ENCODE measurements at places on chromosomes 7 and 10. TPM values are rescaled to one million over a fixed set of nuclear protein-coding genes. Genes with fewer than 3 reads are reported as not detected.

DNA sequence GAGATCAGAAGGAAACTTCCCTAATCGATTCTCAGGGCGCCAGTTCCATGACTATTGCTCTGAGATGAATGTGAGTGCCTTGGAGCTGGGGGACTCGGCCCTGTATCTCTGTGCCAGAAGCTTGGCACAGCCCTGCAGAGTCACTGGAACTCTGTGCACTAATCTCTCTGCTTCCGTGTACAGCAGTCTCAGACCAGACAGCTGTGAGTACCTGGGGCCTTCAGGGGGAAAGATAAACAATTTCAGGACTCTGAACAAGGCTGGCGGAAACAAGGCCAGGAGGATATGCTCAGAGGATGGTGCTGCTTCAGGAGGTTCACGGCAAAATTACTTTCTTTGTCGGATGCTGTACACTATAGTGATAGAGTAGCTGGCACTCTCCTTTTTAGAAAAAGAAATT lies 131.7 kb upstream of the PRSS58 start:
- DNase-seq, result no peak

Gene CAV1
- total RNA-seq, result 194 TPM

- DNase-seq, result no peak
Observed at GRCh38 chr10:121831777-121832176, 96.1 kb downstream of the ATE1 start.

- DNase-seq, result no peak
Observed at GRCh38 chr7:2237109-2237602, 4.4 kb upstream of the MAD1L1 start.

- DNase-seq, result no peak
Observed at GRCh38 chr7:124263232-124263827, 230.5 kb upstream of the TMEM229A start.

DNA sequence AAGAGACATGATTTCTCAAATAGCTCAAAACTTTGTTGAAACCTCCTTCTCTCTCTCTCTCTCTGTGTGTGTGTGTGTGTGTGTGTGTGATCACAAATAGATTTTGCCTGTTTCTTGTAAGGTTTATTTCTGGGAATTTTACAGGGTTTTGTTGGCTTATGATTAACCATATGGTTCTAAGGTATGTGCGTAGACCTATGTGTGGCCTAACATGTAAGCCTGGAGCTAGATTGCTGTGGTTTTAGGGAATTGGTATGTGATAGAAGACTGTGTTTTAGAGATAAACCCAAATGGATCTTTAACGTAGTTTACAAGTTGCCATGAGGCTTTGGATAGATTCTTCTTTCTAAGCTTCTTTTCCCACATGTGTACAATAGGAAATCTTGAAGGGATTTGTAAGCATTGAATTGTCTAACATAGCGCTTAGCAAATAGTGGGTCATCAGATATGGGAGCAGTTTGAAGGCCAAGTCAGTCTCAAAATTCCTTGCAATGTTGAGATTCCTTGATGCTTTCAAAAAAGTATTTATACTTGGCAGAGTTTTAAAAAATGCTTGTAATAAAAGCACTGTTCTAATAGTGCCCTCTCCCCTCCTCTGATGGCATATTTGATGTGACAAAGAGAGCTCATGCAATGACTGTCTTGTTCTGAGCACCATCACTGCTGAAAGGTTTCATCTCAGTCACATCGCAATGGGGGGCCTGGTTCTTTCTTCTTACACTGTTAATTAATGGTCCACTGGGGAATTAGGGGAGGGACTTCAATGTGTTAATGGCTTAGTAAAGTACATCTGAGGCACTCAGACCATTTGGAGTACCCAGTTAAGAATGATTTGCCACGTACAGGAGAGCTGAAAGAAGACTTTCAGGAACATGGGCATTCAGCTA lies 118.2 kb downstream of the SNX10 start:
- no peak for DNase-seq

GRCh38 chr10:48899781-48900180 lies 39.9 kb downstream of the LRRC18 start:
- no peak for DNase-seq

DNA sequence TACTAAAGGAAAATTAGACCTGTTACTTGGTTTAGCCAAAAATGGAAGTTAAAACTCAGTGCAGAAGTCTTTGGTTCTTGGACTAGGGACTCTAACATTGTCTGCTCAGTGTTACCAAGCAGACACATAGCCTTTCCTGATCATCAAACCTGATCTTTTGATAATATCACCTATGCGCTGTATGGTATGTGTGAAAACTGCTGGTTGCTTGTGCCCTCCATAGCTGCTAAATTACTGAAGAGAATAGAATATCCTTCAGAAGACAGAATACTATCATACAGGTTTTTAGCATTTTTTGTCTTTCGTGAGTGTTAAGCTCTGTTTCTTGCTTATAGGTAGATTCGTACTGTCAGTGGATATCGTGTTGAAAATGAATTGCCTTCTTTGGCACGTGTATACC lies 68.7 kb downstream of the ST7 start:
- DNase-seq, result no peak

DNA sequence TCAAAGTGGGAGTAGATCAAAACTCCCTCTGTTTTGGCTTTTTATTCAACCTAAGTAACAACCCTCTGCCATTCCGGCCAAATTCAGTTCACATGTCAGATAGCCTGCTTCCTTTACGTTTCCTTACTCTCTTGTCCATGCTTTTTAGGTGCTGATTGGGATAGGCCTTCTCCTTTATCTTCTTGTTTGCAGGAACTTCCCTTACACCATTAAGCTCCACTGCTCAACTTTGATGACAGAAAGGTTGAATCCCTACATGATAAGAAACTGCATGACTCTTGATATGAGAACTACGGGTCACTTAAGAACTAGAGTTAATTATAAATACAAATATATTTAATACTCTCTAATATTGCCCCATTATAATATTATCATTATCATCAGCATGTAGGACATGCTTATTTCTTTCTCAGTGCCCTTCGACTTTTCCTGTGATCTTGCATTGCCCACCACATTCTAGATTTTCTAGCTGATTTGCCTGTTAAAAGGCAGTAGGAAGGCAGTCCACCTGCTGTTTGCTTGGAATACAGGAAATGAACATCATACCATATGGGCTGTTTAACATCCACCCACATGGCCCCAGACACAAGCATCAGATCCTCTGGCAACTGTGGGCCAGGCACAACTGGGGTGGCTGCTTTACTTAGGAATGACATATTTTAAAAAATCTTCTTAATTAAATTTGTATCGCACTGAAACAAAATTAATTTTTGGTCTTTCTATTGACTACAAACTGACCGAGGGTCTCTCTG lies 59.7 kb upstream of the CCDC6 start:
- DNase-seq, result no peak

DNA sequence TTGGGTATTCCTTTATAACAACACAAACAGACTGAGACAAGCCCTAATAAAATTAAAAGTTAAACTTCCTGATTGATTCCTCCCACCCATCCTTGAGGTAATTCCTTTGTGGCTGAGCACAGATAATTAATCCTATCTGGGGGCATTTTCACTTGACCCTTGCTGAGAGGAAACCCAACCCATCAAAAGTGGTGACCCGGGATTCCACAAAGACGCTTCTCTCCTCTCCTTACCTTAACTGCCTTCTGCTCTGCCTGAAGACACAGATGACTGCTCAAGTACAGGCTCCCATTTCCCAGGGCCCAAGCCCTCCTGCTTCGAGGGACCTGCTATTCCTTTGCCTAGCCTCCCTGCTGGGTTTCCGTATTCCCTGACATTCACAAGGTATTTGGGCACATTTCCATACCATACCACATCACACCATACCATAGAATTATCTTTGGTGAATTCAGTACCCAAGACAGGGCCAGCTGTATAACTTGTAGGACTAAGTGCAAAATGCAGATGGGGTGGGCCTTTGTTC lies 9.8 kb upstream of the MAPK8 start:
- DNase-seq, result no peak

DNA sequence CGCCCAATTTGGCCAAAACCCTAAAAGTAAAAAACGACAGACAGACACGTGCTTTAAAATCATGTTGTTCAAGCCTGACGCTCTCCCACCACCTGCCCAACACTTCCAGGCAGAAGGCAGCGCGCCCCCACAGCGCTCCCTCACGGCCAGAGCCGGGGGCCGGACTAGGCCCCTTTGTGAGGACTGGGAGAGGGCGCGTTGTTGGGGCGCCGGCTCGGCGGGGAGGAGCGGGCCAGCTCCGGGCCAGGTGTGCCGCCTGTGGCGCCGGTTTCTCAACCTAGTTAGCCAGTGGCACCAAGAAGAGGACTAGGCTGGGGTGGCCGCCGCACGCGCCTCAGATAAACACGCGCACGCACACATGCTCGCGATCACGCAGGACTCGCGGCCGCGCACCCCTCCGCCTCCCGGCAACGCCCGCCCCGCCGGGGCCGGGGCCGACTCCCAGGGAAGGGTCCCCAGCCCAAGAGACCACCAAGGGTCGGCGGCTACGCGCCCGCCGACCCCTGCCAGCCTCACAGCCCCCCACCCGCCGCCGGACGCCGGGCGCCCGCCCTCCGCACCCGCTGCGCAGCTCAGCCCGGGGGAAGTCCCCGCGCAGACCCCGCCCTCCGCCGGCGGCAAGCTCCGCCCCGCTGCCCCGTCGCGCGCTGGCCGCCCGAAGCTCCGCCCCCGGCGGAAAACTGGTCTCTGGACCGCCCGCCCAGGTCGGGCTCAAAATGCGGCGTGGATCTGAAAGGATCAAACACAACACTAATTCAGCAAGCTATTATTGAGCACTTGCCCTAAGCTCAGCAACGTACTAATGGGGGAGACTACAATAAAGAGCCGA lies at the start of gene IMMP2L:
TSS of gene IMMP2L (minus strand) at position 589 of the 829 bp plus-strand sequence.
- DNase-seq, result peak; percentile 30

GRCh38 chr10:30114881-30115625 lies 55.7 kb upstream of the JCAD start:
- DNase-seq, result no peak

DNA sequence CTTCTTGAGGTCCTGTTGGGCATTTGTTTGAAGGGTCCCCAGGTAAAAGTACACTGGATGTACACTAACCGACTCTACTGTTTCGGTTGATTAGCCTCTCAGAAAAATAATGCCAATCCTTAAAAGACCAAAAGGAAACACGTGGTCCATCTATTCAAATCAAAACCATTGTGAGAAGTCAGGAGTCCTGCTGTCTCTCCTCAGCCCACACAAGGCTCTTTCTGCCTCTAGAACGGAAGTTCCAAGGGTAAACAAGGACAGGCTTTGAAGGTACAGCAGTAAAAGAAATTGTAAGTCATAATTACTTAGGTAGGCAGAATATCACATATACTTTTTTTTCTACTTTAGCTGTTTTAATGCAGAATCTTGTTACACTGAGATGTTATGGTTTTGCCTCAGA lies 71.7 kb upstream of the TPK1 start:
- no peak for DNase-seq

- DNase-seq, result no peak
Observed at GRCh38 chr10:22825841-22826240, 102.0 kb upstream of the ARMC3 start.

DNA sequence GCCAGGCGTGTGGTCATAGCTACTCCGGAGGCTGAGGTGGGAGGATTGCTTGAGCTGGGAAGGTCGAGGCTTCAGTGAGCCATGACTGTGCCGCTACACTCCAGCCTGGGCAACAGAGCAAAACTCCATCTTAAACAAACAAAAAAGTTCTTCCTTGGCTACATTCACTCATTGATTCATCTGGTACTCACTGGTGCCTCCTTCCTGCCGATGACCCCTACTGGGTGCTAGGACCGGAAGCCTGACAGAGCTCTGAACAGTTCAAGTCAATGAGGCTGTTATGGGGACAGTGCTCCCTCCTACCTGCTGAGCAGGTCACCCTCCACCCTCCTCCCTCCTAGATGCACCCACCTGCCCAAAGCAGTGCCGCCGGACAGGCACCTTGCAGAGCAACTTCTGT lies 4.9 kb downstream of the PCOLCE start:
- DNase-seq, result no peak

- DNase-seq, result no peak
Observed at GRCh38 chr10:22617051-22617450, 97.3 kb downstream of the PIP4K2A start.

- DNase-seq, result no peak
Observed at GRCh38 chr10:79883986-79884385, 57.4 kb downstream of the NUTM2E start.

- DNase-seq, result peak; percentile 80
Observed at GRCh38 chr10:125016123-125016522, 74.2 kb downstream of the ZRANB1 start.

Gene SNCG
- 167 TPM for total RNA-seq

Gene SPDYE5
- total RNA-seq, result not detected

- no peak for DNase-seq
Observed at GRCh38 chr7:93957767-93958166, 36.2 kb downstream of the GNG11 start.

DNA sequence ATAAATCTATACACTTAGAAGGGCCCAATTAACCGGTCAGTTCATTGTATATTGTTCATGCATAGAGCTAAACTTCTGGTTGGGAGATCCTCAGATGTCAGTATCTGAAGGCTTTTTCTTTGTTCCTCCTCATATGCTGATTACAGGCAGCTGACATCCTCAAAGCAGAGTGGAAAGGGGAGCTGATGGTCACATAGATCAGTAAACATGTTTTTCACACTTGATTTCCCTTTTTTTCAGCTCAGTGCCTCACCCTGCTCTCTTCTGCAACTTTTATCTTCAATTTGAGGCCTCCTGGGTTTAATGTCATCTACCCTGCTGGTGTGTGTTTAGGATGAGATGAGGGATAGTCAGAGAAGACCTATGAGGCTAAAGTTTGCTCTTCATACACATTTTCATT lies 297.9 kb upstream of the FZD1 start:
- no peak for DNase-seq

Gene CYP17A1
- 0.41 TPM for total RNA-seq

DNA sequence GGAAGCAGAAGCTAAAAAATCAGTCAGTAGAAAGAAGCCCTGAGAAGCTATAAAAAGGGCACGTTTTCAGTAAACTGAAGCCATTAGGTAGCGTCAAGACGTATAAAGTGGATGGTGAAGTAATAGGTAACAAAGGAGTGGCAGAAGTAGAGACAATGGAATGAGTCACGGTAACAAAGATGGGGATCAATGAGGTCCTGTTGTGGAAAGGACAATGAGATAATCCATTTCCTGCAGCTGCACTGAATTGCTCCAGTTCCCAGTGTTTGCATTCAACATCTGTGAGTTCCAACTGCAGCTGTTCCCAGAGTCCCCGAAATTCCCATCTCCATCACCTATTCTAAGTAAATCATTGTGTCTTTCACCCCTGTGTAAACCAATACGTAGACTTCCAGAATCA lies 4.8 kb upstream of the HYCC1 start:
- no peak for DNase-seq

DNA sequence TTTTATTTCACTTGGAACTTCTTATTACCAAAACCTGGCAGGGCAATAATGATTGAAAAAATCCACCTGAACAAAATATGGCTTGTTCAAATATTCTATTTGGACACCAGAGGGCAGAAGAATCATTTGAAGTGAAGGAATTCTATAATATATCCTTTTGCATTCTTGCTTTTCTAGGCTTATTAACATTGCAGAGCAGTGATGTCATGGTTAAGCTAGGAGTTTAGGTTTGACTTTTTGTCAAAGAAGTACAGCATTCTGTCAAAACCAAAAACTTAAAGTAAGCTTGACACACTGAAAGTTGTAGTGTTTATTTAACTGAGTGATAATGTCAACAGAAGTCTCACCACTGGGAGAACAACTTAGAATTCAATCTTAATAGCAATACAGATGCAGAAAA lies 156.0 kb downstream of the SEMA3D start:
- DNase-seq, result no peak

- DNase-seq, result no peak
Observed at GRCh38 chr7:150361402-150361801, 7.2 kb upstream of the REPIN1 start.

Gene WEE2
- not detected for total RNA-seq

Gene TMED4
- 88.2 TPM for total RNA-seq

GRCh38 chr10:6314620-6315205 lies 112.0 kb downstream of the PFKFB3 start:
- DNase-seq, result no peak

All from thoracic aorta (tissue), 2 donors.